ENCODE measurements at places on chromosomes 4 and X.

GRCh38 chr4:152784490-152785350 is 5.0 kb downstream of the ARFIP1 start:
- DNase-seq: no peak

DNA sequence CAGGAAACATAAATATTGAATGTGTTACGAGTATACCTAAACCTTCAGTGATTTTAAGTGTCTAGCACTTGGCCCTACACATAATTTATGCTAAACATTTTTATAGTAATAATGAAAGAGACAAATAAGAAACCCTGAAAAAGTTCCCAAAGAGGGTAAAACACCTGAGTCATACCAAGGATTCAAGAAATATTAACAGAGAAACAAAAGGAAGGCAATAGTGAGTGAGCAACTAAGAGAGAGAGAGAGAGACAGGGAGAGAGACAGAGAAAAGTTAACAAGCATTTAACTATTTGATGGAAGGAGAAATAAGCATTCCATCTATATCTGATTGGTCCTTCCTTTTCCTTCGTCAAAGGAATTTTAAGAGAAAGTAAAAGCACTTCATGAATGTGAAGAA is 743.6 kb upstream of the POU3F4 start:
- no peak for DNase-seq

DNA sequence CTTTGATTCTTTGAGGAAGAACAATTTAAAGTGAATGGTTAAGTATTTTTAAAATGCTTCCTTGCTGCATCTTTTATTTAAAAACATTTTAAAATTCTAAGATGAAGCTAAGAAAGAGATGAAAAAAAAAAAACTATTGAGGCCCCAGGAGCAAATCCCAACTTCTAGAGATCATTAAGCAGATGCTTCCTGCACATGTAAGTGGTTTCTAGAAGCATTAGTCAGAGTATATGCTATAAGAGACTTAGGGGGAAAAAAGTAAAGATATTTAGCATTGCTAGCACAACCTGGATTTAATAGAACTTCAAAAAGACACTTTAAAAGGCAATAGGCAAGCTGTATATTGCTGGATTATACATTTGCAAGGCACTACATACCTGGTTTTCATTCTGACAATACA is 64.7 kb downstream of the ZNF827 start:
- DNase-seq: no peak

DNA sequence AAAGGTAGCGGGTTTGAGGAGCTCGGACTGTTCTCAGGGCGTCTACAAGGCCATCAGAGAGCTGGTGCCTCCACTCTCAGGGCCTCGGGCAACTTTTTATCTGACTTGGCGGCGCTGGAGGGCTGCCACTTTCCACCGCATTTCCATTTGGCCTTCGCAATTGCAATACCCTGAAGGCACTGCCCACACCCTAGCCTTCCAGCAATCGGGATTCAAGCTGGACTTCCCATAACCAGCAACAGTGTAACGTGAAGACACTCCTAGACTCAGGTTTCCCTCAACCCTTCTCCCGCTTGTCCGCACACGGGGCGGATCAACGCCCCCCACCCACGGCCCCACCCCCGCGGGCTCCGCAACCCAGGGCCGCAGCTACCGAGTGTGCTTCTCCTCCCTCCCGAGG is 50.2 kb upstream of the BCOR start:
- DNase-seq: no peak

DNA sequence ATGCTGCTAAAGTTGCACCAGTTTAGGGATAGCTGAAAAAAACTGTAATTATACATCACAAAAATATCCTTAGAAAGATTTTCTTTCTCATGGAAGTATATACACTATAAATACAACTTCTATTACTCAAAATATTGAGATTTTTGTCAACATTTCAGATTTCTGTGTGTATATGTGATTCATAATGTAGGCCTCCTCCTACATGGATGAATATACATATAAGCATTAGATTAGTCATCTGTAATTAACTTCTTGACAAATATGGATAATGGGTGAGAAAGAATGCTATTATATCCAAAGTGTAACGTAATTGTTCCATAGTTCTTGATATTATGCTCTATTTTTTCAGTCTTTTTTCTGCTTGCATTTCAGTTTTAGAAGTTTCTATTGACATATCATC is 124.9 kb downstream of the CBLL2 start:
- no peak for DNase-seq

DNA sequence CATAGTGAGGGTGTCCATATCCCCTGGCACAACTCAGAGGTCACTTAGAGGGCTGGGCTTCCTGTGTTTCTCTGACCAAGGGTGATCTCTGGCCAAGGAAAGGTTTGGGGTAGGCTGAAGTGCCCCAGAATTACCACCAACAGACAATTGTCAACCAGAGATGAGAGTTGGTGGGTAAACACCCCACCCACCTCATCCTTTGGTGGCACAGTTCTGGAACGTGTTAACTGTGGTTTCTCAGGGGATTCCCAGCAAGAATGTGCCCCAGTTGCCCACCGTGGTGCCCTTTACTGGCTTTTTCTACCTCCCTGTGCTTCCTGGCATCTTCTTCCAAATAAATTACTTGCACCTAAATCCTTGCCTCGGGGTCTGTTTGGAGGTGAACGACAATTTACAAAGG is 17.1 kb downstream of the GRPR start:
- no peak for DNase-seq

DNA sequence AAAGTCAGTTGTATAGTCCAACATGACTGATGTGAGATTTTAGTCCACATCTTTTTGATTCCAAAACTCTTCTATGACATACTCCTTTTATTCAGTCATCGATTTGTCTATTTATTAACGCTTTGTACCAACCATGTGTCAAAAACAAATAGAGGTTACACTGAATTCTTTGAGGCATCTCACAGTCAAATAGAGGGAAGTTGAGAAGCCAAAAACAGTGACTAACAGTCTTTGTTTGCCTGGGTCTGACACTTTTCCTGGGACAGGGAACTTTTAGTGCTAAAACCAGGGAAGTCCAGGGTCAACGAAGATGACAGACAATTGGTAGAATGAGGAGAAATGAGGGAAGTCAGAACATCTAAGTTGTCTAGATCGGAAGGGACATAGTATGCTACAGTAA is 169.9 kb upstream of the HS3ST1 start:
- DNase-seq: no peak

DNA sequence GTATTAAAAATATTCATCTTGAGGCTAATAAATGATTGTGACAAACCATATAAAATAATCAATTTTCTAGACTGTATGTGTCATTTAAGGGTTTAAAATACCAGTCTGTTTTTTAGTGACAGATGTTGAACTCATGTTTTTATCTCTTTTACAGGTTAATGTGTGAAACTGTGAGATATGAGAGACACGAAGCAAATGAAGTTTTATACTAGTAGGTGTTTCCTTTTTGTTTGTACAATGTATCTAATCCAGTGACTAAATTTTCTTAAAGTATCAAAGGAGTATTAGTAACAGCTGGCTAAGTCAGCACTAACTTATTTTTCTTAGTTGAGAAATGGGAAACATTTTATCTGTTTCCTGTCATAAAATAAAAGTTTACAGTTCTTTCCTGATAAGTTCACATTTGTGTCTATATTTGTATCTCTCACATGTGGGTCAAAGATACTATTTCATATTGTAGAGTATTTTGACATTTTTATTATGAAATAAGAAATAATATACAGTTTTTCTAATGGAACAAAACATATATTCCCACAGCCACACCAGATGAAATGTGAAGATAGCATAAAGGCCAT is 90.3 kb downstream of the RAPGEF2 start:
- no peak for DNase-seq

DNA sequence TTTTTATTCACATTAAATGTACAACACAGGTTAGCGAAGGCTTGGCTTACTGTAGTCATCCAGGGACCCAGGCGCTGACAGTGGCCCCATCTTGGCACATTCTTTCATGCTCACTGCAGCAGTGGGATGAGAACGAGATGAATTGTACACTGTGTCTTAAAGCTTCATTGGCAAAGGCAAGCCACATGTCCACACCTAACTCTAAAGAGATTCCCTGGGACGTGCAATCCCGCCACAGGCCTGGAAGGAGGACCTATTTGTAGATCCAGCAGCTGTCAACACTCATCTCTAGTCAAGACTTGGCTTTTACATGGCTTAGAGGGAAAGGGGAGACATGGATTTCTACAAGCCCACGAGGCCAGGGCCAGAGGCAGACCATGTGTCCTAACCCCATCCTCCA is 16.1 kb upstream of the CXCR3 start:
- DNase-seq: no peak

- no peak for DNase-seq
Measured at GRCh38 chrX:96407501-96407900, 277.1 kb upstream of the DIAPH2 start.

GRCh38 chrX:12988797-12989196 is 13.9 kb downstream of the TMSB4X start:
- DNase-seq: no peak

DNA sequence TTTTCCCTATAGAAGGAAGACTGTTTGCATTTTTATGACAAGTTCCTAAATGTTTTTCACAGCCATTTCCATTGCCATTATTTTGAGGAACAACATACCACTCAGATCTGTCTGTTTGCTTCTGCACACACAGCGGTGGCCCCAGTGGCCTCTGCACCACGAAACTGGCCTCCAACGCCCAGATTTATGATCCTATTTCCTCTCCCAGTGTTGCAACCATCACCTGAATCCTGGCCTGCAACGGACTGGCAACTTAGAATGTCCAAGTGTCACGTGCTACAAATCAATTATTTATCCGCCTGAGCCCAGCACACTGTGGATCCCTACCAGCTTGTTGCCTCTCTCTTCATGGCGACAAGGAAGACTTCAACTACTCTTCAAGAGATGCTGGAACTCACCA is 9.2 kb downstream of the RAI2 start:
- no peak for DNase-seq

DNA sequence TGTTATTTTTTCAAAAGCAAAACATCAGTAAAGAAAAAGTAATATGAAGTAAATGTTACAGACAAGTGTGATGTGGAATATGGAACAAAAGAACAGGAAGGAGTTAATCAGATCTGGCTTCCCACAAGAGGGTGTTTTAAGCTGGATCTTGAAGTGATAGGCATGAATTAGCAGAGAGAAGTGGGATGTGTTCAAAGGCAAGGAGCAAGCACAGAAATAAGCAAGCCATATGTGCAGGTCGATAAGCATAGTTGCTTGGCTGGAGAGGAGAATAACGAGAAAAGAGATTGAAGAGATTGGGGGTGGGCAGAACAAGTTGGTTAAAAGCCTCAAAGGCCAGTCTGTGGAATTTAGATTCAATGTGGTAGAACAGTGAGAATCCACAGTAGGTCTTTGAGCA is 60.9 kb upstream of the PRPS1 start:
- no peak for DNase-seq

DNA sequence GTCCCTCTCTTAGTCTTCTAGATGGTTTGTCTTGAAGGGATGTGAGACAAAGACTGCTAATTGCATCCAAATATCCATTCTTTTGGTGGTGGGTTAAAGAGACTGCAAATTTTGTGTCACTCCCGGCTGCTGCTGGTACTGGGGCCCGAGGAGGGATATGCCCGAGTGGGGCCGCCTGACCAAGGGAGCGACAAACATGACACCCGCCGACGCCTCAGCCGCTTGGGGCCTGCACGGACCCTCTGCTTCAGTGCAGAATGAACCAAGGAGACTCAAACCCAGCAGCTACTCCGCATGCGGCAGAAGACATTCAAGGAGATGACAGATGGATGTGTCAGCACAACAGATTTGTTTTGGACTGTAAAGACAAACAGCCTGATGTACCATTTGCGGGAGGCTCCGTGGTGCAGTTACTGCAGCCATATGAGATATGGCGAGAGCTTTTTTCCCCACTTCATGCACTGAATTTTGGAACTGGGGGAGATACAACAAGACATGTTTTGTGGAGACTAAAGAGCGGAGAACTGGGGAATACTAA is 13.6 kb upstream of the ARX start:
- no peak for DNase-seq

DNA sequence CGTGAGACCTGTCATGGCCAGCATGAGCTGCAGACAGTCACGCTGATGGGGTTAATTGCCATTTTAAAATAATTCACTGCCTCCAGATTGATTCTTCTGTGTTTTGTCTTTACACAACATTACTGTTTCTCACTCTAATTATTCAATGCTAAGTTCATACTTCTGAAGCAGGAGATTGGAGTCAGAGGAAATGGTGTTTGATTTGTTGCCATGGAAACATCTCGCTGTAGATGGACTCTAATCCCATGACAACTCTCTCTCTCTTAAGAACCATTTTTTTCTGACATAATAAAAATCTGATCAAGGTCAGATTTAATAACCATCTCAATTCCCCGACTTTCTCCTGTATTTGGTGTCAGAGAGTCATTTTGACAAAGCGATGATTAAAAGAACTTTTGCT is 209.0 kb downstream of the IDS start:
- DNase-seq: no peak

GRCh38 chrX:13899607-13900006 is 82.7 kb upstream of the GPM6B start:
- no peak for DNase-seq

All from naive thymus-derived CD8-positive, alpha-beta T cell (primary cell).